Iris pigment epithelial cell (primary cell): ENCODE measurements at places on chromosomes 4 and X.

- peak; percentile 36 for DNase-seq
Observed at GRCh38 chrX:63686878-63687714, 97.9 kb downstream of the ARHGEF9 start.

GRCh38 chr4:6986072-6986780 lies 56.9 kb upstream of the TADA2B start:
- DNase-seq: peak; percentile 82

- peak; percentile 17 for DNase-seq
Observed at GRCh38 chr4:28357990-28358389, 1497.3 kb downstream of the STIM2 start.

DNA sequence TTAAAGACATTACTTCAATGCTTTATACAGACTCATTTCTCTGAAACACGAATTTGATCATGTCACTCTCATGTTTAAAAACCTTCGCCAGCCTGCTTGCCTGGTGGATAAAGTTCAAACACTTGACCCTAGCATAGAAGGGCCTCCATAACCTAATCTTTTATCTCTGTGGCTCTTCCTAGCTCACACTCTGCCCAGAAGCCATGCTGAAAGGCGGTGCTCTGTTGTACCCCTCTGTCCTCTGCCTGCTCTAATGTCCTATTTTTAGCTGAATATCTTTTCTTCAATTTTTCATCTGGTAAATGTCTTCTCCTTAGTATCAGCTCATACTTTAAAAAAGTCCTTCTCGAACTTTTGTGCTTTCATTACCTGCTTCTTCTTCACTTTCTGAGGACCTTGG lies 302.6 kb upstream of the BOD1L1 start:
- no peak for DNase-seq

DNA sequence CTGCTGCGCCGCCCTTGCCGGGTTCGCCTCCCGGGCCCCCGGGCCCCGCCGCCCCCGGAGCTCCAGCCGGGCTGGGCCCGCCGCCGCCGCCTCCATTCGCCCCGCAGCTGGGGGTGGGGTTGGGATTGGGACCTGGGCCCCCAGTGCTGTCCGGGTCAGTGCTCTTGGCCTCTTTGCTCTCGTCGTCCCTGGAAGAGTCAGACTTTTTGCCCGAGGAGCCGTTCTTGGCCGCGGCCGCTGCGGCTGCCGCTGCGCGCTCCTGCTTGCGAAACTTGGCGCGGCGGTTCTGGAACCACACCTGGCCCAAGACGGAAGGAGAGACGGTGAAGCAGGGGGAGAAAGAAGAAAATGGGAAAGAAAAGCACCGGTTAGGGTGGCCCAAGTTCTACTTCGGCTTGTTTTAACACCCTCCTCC lies 2.5 kb downstream of the PHOX2B start:
- DNase-seq: no peak

GRCh38 chr4:95181996-95182306 lies 366.8 kb downstream of the UNC5C start:
- DNase-seq: no peak

- DNase-seq: no peak
Observed at GRCh38 chr4:138816875-138817274, 198.7 kb upstream of the NOCT start.

DNA sequence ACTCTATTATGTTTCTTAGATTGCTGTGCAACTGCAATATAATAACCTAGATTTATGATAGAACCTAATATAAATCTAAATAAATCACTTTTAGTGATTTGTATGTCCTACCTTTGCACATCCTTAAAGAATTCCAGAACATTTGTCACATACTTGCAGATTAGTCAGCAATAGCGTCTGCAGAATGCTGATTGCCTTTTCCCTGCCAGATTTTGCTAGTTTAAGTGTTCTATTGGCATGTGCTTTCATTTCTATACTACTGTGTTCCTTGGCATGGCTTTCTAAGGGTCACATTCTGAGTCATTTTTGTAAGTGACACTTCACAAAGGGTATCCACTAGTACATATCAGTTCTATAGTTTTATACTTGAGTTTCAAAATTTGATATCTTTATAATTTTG lies 303.1 kb upstream of the GIMD1 start:
- DNase-seq: peak; percentile 54

DNA sequence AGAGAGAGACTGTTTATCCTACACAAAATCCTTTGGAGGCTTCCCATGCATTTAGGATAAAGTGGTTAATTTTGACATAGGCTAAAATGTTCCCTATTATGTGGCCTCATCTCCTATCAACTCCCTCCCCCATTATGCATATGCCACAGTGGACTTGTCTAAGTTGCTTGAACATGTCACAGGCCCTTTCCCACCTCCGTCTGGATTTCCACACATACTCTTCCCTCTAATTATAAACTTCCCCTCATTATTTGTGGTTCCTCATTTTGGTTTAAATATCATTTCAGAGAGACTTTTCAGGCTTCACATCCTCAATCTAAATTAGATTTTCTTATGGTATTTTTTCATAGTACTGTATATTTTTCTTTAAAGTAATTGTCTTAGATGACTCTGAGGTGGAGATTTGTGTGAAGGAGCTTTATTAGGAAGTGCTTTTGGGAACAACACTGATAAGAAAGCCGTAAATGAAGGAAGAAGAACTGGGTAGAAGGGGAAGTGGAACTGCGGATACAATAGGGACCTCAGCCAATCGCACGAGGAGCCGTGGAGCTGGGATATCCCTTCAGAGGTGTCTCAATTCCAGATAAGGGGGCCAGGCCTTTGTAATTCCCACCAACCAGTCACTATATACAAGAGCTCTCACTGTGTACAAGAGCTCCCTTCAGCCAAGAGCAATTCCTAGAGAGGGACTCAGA lies 7.9 kb downstream of the C4orf17 start:
- DNase-seq: no peak

- no peak for DNase-seq
Observed at GRCh38 chr4:16070203-16070602, 13.6 kb downstream of the PROM1 start.

DNA sequence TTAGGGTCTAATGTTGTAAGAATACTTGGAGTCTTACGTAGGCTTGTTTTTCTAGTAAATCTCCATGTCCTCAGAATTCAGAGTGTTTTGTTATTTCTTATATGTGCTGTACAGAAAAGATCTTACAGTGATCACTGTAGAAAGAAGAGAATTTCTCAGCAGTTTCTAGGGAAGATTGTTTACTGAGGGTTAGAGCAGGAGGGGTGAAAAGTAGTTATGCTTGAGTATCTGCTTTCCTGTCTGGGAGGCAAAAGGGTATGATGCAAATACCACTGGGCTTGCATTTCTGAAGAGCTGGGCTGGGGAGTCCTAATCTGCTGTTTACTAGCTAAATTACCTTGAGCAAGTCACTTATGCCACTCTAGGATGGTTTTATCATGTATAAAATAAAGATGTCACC lies 78.2 kb downstream of the BEND4 start:
- DNase-seq: peak; percentile 35

DNA sequence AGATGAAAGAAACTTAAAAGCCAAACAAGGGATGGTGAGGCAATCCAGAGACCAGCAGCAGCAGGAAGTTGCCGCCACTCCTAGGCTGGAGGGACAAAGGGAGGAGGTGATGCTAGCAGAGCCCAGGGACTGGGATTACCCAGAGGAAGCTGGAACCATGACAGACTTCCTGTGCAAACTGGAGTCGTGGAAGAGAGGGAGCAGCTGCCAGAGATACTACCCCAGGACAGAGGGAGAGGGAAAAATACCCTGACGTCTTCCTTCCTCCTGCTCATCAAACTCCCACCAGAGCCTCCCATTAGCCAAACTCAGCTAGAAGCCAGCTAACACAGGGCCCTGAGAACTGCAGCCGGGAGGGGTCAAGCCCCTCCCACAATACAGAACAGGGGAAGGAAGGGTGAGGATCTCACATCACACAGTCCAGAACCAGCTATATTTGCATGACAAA lies 101.2 kb upstream of the KLF3 start:
- DNase-seq: peak; percentile 17

GRCh38 chr4:152640058-152640921 lies 39.5 kb downstream of the TMEM154 start:
- DNase-seq: no peak

GRCh38 chr4:20044502-20044911 lies 207.2 kb upstream of the SLIT2 start:
- DNase-seq: peak; percentile 84

- no peak for DNase-seq
Observed at GRCh38 chrX:48101443-48101842, 29.0 kb upstream of the SPACA5B start.

- DNase-seq: peak; percentile 87
Observed at GRCh38 chr4:139208404-139208945, 31.5 kb upstream of the ELF2 start.

DNA sequence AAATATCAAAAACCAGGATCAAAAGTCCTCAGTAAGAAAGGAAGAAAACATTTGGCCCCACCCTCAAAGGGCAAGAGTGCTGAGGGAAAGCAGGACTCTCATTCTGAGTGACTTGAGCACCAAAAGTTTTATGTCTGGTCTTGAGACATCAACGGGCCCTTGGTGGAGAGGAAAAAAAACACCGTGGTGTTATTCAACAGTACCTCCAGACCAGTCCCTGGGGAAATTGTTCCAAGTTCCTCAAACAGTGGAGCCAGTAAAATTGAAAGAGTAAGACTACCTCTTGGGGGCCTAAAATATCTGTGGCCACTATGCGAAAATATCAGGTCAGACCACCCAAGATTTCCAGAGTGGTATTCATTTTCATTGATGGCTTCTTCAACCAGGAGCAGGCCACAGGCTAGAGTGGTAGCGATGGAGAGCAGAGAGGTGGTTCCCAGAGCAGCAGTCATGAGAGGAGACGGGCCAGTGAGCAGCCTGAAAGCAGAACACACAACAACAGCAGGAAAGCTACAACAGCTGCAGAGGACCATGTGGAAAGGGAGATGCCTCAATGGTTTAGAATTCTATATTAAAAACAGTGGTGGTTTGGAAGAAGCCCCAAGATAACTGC lies 63.7 kb upstream of the RPL34 start:
- DNase-seq: no peak

DNA sequence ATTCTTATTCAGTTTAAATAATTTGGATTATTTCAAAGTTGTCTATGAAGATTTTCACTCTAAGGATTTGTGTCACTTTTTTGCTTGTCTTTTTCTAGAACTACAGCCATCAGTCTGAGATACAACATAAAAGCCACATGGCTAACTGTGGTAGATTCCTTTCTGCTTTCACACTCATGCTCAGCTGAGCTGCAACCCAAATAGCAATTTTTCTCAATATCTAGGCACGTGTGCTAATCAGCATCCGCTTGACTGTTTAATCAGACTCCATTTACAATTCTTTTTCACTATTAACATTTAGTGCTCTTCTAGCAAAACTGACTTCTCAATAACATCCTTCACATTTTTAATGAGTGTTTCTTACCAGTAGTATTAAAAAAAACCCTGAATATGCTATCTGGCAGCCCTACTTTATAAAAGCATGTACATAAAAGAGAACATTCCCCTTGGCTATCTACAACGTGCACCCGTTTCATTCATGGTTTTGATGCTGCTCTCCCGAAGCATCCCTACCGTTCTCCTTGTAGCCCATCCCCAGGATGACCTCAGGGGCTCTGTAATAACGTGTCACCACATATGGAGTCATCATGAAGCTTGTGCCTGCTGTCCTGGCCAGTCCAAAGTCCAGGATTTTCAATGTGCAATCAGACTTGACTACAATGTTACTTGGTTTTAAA lies 259.2 kb downstream of the MAPK10 start:
- DNase-seq: no peak

GRCh38 chr4:133157460-133158160 lies 8.5 kb downstream of the PCDH10 start:
- DNase-seq: no peak

- no peak for DNase-seq
Observed at GRCh38 chrX:40722930-40723329, 12.4 kb downstream of the MED14 start.

DNA sequence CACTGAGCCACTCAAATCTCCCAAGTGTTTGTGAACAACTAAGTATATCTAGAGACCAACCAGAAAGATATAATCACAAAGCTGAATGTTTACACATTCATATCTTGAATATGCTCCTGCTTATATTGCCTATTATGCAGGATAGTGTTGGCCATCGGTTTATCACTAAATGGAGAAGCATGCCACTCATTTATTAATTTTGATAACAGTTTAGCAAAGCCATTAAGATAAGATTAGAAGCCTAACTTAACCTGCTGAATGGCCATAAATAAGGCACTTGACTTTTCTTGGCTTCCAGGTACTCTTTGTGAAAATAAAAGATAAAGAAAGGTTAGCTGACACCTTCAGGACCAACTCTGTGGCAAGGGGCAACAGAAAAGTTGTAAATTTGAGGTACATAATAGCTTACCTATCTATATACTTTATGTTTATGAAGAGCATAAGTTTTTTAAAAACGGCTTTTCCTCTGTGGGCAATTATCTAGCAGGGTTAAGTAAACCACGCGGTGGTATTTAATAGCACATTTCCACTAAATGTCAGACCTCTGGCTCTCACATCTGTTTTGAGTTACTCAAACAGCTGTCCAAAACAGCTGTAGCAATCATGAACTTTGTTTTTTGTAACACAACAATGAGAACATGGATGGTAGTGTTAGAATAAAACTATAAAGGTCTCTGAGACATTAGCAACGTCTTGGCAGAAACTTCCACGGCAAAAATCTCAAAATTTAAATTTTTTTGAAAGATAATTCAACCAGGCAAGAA lies 58.8 kb upstream of the FTHL17 start:
- no peak for DNase-seq

DNA sequence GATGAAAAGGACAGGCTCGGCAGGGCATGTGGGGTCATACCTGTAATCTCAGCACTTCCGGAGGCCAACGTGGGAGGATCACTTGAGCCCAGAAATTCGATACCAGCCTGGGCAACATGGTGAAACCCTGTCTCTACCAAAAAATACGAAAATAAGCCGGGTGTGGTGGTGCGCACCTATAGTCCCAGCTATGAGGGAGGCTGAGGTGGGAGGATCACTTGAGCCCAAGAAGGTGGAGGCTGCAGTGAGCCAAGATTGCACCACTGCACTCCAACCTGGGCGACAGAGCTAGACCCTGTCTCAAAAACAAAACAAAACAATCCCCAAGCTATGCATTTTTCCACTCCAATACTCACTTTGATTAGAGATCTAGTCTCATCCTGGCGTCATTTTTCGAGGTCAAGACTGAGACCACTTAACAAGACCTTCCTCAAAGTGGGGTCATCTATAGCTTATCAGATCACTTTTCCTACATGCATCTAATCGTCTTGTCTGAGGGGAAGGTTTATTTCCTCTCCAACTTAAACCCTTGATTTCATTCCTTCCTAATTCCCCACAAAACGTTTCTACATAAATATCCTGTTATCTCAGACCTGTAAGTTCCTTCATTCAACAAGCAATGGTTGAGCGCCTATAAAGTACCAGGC lies 1.3 kb downstream of the NKAP start:
- DNase-seq: no peak

GRCh38 chrX:1587161-1587560 lies 4.2 kb upstream of the AKAP17A start:
- no peak for DNase-seq

DNA sequence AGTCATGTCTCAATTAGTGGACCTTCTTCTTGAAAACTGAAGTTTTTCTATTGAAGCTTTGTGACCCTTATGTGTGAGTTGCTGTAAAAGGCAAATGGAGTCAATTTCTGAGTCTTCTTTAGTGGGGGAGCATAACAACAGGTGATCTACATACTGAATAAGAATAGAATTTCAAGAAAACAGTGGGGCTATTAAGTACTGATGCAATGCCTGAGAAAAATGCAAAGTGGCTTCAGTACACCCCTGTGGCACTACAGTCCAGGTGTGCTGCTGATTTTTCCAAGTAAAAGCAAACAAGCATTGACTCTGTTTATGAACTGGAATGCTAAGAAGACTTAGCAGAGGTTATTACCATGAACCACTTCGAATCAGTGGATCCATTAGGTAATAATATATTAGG lies 328.0 kb upstream of the PABPC4L start:
- no peak for DNase-seq

GRCh38 chr4:5979981-5980380 lies 38.2 kb downstream of the C4orf50 start:
- peak; percentile 5 for DNase-seq
